Forelimb muscle (tissue), 1 donor: ENCODE measurements at places on chromosomes 1 and 21. TPM values are rescaled to one million over a fixed set of nuclear protein-coding genes. Genes with fewer than 3 reads are reported as not detected.

HFM1 gene
- polyA plus RNA-seq: 1.6 TPM

GRCh38 chr1:234697741-234698140 lies 87.8 kb upstream of the IRF2BP2 start:
- DNase-seq: no peak

- DNase-seq: no peak
Observed at GRCh38 chr1:109201123-109201703, 12.5 kb upstream of the SARS1 start.

GRCh38 chr21:22900490-22900889 lies 1902.3 kb downstream of the NCAM2 start:
- DNase-seq: no peak

DNA sequence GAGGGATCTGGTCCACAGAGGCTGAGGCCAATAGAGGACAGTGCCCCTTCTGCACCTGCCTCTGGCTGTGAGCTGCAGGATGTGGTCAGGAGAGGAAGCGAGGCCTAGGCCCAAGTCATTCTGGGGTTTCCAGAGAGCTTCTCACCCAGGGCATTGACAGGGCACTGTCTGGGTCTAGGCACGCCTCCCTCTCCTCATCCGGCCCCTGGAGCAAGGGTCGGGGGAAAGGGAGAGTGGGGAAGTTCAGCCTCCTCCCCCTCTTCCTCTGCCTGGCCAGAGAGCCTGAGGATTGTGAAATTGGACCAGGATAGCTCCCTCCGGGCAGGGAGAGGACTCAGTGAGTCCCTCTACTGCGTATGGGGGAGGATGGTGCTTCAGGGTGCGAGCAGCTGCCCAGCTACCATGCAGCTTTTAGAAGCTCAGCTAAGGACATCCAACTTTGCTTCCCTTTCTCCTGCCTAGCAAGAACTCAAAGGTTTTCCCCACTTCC lies 6.3 kb upstream of the INAVA start:
- DNase-seq: no peak

GRCh38 chr1:7404046-7404742 lies 366.9 kb upstream of the VAMP3 start:
- no peak for DNase-seq

DNA sequence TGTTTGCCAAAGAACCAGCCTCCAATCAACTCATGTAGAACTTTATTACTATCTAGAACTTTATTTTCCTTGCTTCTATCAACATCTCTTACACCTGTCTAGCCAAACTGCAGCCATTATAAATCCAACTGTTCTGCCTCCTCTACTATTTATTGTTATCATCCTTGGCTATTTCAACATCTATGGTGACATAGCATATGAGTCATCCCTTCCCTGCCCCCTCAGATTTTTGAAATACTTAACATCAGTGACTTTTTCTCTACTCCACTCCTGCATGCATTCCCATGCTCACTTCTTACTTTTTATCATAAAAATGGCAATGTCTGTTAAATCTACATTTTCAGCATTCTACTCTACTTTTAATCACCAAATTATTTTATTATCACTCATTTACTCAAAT lies 544.9 kb upstream of the NEGR1 start:
- DNase-seq: no peak

- DNase-seq: no peak
Observed at GRCh38 chr1:26038904-26039303, 7.0 kb downstream of the SLC30A2 start.

- no peak for DNase-seq
Observed at GRCh38 chr1:151994956-151995355, 1.3 kb upstream of the S100A10 start.

- no peak for DNase-seq
Observed at GRCh38 chr1:43454270-43455011, 710 bp upstream of the HYI start.

GRCh38 chr1:178935610-178936009 lies 64.7 kb upstream of the ANGPTL1 start:
- DNase-seq: no peak

DNA sequence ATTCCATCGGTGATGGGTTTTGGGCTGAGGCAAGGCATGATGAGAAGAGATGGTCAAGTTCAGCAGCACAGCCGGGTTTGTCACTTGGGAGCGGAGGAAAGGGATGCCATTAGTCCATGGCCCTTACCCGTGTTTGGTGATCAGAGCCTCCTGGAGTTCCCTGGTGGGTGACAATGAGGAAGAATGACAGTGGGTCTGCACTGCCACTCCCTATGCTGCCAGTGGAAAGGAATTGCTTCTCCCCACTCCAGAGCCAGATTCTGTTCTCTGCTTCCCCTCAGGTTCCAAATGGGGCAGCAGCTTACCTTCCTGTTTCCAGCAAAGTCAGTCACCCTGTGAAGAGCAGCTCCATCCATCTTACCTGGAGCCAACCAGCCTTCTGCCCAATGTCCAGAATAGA lies 393.1 kb downstream of the PTPRU start:
- no peak for DNase-seq

DNA sequence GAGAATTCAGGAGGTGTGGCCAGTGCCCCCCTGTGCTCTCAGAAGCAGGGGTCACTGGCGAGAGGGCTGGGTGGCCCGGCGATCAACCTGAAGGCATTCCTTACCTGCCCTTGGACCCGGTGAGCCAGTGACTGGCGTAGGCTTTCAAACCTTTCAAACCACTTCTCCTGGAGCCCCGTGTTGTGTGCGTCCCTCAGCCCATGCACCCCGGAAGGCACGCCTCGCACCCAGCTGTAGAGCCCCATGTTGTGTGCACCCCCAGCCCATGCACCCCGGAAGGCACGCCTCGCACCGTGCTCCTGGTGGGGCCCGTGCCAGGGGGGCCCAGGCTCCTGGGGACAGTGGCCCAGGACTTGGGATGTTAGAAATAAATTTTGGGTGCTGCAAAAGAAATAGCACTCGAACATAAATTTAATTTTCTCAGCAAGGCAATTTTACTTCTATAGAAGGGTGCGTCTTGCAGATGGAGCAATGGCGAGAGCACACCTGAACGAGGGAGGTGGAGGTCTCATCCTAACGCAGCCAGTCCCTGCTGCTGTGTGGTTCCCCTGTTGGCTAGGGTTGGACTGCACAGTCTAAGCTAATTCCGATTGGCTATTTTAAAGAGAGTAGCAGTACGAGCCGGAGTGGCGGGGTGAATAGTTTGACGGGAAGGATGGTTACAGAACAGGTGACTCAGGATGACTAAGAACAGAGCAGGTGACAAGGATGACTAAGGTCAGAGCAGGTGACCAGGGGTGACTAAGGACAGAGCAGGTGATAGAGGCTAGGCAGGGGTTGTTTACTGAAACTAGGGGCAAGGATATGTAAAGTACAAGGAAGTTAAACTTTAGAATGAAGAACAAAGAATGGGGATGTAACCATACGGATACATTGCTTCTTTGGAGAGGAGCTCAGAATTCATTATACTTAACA lies 47.4 kb downstream of the PRKCZ start:
- DNase-seq: no peak

GJA8 gene
- not detected for polyA plus RNA-seq

GRCh38 chr1:87826681-87827251 lies 498.1 kb downstream of the LMO4 start:
- DNase-seq: peak; percentile 77

DNA sequence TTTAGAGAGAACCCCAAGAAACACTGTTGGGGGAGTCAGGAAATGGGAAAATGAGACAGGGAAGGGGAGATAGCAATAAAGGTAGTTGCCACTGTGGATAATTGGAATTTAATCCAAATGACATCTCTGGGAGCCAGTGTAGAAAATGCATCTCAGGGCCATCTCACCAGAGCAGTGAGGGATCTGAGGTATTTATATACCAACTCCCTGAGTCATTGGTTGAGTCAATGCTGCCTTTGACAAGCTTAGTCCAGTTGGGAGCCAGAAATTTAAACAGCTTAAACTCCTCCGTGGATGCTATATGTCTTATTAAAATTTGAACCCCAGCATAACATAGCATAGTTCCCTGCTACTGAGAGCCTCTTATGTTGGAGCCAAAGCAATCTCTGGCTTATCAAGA lies 140.3 kb downstream of the SLC30A10 start:
- no peak for DNase-seq

- no peak for DNase-seq
Observed at GRCh38 chr1:118861216-118861615, 126.9 kb downstream of the TBX15 start.

- DNase-seq: no peak
Observed at GRCh38 chr1:109930252-109930993, 19.8 kb downstream of the CSF1 start.

GRCh38 chr1:168709405-168710363 lies 19.3 kb downstream of the DPT start:
- peak; percentile 80 for DNase-seq

SPAG17 gene
- polyA plus RNA-seq: 3.2 TPM

FAM151A gene
- 0.34 TPM for polyA plus RNA-seq

CLCA4 gene
- not detected for polyA plus RNA-seq

DNA sequence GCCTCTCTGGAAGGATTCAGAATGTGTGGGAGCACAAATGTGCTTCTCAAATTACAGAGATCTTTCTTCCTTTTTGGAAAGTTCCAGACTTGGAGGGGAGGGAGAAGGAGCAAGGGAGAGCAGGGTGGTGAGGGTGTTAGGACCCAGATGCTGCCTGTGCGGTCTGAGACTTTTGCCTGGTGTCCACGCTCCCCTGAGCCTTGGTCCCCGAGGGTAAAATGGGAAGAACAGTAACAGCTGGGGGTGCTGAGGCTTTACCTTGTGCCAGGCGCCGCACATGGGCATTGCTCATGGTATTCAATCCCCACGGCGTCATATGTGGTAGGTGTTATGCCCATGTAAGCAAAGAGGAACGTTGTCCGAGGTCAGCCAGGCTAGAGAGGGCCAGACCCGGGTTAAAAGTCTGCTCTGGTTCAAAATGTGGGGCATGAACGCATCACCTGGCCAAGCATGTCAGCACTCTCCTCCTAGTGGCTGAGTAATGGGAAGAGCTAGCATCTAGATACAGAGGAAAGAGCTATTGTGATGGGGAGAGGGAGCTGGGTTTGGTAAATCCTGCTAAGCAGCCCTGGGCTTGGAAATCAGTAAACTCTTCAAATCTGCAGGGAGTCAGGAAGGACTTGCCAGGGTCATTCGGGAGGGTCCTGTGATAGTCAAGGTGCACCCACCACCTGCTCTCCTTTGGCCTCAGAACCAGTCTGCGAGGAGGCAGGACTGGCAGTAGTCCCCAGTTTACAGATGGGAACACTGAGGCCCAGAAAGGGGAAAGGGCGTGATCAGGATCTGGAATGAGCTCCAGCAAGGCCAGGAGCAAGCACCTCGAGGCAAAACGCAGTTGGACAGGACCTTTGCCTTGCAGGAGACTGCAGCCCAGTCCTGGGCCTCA lies 4.5 kb upstream of the RUNX3 start:
- DNase-seq: no peak

- no peak for DNase-seq
Observed at GRCh38 chr1:227934476-227935313, 13.0 kb downstream of the WNT9A start.

DNA sequence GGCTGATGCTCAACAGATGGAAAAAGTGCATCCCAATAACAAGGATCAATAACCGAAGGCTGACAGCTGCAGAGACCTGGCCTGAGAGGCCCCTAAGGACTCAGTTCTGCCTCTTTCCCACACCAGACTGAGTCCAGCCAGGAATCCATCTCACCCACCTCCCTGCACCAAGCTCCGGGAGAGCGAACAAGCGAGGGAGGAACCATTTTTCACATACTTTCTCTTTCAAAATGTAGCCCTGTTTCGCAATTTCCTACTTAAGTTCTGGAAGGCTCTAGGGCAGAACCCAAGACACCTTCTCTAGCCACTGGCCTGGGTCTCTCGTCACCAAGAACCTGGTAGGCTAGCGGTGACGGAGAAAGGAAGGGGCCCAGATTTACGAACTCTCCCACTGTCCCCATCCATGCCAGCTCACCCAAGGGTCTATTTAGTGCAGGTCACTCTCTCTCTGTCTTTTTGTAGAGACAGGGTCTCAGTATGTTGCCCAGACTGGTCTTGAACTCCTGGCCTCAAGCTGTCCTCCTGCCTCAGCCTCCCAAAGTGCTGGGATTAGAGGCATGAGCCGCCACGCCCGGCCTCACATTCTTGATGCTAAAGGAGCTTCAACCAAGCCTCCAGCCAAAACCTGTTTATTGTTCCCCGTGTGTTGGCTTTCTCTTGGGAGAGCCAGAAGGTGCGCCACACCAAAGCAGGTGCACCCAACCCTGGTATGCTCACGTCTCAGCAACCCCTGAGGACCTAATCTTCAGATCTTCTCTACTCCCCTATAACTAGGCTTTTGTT lies 10.9 kb upstream of the GNL2 start:
- no peak for DNase-seq

WNT3A gene
- not detected for polyA plus RNA-seq

GRCh38 chr1:220498188-220498587 lies 29.7 kb upstream of the MARK1 start:
- no peak for DNase-seq

- no peak for DNase-seq
Observed at GRCh38 chr1:4836574-4836973, 182.2 kb downstream of the AJAP1 start.

DNA sequence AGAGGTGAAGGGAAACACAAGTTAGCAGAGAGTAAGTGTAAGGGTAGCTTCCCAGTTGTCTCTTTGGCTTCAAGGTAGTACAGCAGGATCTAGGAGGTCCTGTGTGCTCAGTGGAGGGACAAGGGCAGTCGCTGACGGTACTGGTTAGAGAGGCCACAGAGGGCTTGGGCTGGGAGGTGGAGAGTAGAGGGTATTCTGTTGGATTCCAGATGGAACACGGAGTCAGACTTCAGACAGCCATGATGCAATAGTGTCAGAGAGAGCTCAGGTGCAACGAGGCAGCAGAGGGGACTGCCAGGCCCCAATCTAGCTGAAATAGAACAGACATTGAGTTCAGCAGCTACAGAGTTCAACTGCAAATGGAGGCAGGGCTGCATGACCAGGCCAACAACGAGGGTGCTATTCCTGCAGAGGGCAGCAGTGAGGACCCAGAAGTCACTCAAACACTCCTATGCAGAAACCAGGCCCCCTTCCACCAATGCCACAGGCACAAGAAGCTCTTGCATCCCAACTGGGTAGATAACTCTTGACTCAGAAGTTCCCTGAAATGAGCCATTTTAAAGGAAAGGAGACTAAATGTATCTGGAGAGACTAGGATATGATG lies 325.0 kb upstream of the ESRRG start:
- DNase-seq: no peak

DNA sequence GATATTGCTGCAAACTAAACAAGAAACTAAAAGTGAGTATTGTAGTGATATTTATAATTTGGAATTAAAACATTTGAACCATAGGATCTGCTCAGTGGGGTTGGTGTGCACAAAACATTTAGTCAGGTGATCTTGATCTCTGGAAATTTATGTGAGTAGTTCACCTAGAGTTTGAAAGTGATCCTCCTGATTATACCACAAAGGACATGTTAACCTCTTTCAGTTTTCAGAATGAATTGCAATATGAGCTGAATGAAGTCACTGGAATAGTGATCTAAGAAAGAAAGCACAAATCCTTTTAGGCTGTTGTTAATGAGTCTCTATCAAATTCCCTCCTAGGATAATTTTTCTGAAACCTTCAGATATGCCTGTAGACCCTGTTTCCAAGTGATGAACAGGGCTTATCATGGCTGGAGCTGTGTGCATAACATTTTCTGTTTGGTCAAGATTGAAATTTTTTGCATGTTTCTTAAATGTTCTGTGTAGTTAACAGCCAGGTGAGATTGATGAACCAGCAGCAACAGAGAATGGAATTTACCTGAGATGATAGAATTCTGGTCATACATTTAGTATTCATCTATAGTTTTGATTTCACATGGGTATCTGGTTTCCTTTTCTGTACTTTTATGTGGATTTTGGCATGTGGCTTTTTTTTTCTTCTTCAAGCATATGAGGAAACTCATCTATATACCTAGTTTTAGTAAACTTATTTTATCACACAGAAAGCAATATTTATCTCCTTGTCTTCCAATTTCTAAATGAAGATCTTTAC lies 25.5 kb downstream of the CDC14A start:
- no peak for DNase-seq

GRCh38 chr1:26321315-26322041 lies 3.7 kb downstream of the CD52 start:
- DNase-seq: peak; percentile 40
